ENCODE measurements at places on chromosomes 1 and 21. TPM values are rescaled to one million over a fixed set of nuclear protein-coding genes. Genes with fewer than 3 reads are reported as not detected.

The SPRR5 gene
- total RNA-seq = not detected

The LRRC71 gene
- total RNA-seq = 0.23 TPM

The CFH gene
- total RNA-seq = 4.3 TPM

The EDEM3 gene
- total RNA-seq = 6.7 TPM

The PLA2G5 gene
- total RNA-seq = not detected

The SLFNL1 gene
- not detected for total RNA-seq

The VWA5B1 gene
- total RNA-seq = not detected

The FCGR1A gene
- total RNA-seq = not detected

The PDE9A gene
- 1.2 TPM for total RNA-seq

The LCE2C gene
- total RNA-seq = not detected

The KCNQ4 gene
- 0.27 TPM for total RNA-seq

The PLA2G2D gene
- not detected for total RNA-seq

The TCHH gene
- total RNA-seq = 0.30 TPM

The ERRFI1 gene
- total RNA-seq = 233 TPM

The TTC22 gene
- not detected for total RNA-seq
